Fibroblast of lung (primary cell): ENCODE measurements at places on chromosomes 1 and 21.
A peak's percentile ranks its signal among the peaks of the same experiment; 100 is the strongest.

DNA sequence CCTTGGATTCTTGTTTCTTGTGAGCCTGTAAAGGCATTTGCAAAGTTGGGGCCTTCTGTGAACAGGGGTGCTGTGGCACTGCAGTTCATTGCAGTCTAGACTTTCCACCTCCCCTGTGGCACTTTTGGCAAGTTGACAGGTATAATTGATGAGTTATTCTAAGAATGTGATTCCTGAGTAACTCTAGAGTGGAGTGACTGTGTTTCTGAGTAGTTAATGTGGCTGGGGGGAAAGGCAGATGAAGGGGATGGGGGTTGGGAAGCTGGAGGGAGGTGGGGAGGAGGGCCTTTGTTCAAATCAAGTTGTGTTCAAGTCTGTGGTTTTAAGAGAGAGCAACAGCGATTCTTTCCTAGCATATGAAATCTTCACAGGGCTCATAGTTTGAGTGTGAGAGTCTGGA, 32.9 kb downstream of the PBX1 start:
- DNase-seq: peak; percentile 92

- DNase-seq: no peak
Measured at GRCh38 chr1:22210636-22211035, 67.7 kb upstream of the WNT4 start.

DNA sequence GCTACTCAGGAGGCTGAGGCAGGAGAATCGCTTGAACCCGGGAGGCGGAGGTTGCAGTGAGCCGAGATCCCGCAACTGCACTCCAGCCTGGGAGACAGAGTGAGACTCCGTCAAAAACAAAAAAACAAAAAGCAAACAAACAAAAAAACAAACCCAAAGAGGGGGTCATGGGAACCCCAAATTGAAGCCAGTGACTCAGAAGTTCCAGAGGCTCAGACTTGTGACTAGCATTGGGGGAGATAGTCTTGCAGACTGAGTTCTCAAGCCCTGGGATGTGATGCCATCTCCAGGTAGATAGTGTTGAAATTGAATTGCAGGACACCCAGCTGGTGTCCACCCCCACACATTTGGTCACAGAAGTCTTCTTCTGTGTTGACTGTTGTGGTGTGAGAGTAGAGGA, 24.9 kb upstream of the ENO1 start:
- DNase-seq: peak; percentile 44

DNA sequence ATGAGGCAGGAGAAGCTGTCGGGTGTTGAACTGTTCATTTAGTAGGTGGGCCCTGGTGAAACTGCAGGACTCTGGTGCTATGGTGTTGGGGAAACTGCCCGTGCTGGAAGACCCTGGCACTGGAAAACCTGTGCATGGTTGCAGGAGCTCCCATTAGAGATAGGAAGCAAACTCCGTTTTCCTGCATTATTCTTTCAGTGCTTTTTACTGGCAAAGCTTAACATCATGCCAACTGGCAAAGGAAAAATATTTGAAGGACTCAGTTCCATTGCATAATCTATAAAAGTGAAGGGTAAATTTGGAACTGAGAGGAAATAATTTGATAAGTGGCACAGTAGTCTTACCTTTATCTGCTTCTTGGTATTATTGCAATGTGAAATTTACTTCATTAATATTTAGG, 31.7 kb upstream of the MPC2 start:
- DNase-seq: no peak

GRCh38 chr1:116825207-116825719, 71.0 kb downstream of the CD2 start:
- no peak for DNase-seq

DNA sequence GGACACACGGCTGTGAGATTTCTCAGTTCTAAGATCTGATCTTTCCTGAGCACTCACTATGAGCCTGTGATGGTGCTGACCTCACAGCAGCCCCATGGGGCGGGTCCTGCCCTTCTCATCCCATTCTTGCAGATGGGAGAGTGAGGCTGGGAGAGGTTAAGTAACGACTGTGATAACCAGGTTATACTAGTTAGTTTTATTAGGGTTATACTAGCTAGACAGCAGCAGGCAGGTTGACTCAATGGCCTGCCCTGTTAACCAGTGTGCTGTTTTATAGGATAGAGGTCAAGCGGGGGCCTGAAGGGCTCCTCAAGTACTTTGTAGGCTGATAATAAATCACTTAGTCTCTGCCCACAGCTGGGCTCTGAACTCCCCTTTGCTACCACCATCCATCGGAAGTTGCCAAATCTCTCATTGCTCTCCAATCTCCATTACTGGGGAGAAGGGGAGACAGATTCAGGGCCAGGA, 4.8 kb downstream of the CNTN2 start:
- DNase-seq: no peak

GRCh38 chr1:163083690-163084089, 14.5 kb downstream of the RGS4 start:
- DNase-seq: peak; percentile 71

DNA sequence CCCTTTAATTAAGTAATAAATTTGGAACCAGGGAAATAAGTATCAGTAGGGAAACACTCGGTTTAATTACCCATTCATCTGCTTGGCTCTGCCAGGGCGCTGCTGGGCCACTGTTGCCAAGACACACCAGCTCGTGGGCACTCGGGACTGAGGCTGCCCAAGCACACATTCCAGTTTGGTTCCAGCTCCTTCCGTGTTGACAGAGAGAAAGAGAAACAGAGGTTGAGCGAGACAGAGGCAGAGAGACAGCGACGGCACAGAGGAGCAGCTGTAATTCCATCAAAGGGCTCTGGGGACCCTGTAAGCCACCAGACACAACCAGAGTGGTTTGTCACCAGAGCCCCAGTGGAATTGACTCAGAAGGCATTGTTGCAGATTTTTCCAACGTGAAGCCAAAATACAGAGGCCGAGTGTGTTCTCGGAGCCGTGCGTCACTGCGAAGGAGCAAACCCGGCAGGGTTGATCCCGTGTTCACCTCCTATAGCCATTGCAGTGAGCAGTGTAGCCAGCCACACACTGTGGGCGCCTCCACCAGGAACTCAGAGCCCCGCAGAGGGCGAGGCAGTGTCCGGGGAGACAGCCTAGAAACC, 33.5 kb downstream of the SYF2 start:
- DNase-seq: no peak
